ENCODE measurements at places on chromosomes 1 and 21.

- no peak for DNase-seq
Measured at GRCh38 chr1:234555390-234556024, 54.5 kb downstream of the IRF2BP2 start.

GRCh38 chr1:59223198-59223597 is 73.7 kb upstream of the FGGY start:
- DNase-seq: no peak

DNA sequence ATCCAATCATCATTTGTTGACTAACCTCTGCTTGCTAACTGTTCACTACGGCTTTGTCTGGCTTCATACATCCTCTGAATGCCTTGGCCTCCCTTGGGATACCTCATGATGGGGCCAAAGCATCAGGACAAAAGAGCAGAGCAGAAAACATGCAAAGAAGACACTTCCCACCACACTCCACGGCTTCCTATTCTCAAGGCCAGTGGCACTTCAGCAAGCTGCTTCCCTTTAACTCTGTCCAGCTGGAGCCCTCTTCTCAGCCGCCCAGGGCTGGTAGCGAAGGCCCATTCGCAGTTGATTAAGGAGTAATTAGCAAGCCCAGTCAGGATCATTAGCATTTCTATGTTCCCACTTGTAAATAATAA is 224.3 kb upstream of the FGGY start:
- no peak for DNase-seq

GRCh38 chr1:53371121-53371666 is 43.3 kb upstream of the LRP8 start:
- DNase-seq: peak; percentile 13

GRCh38 chr21:15011967-15012366 is 52.8 kb downstream of the NRIP1 start:
- DNase-seq: no peak

GRCh38 chr1:161258439-161259344 is at the start of gene PCP4L1:
Gene PCP4L1, plus strand, starts transcription at chr1:161258745. Its CDS starts 230 bp downstream, at chr1:161258975.
- DNase-seq: peak; percentile 89
